Vein endothelial cell (primary cell): ENCODE measurements at places on chromosomes 16 and 17. TPM values are rescaled to one million over a fixed set of nuclear protein-coding genes. Genes with fewer than 3 reads are reported as not detected.

Gene PNMT
- total RNA-seq = not detected in 2 replicates

Gene CCL4L2
- total RNA-seq = not detected in 2 replicates

Gene ENPP7
- not detected in 2 replicates for total RNA-seq

Gene ODAD4
- total RNA-seq = 0.33 and 0.38 TPM in 2 replicates

Gene ADAD2
- 0.10 TPM in 1 of 2 replicates, not detected in the other for total RNA-seq

Gene TIGD7
- 3.6 and 5.1 TPM in 2 replicates for total RNA-seq

Gene CIBAR2
- total RNA-seq = 0.33 TPM in 1 of 2 replicates, not detected in the other

Gene PEX12
- total RNA-seq = 4.4 and 4.9 TPM in 2 replicates

Gene FSCN2
- total RNA-seq = 0.57 and 1.3 TPM in 2 replicates

Gene WFIKKN1
- under 0.01 and 0.19 TPM in 2 replicates for total RNA-seq

Gene MYH8
- total RNA-seq = not detected in 2 replicates

Gene ERN2
- total RNA-seq = not detected in 2 replicates

Gene RNF157
- 0.29 and 0.65 TPM in 2 replicates for total RNA-seq

Gene KCTD5
- 25.8 and 28.4 TPM in 2 replicates for total RNA-seq

Gene IL17C
- 0.10 and 0.33 TPM in 2 replicates for total RNA-seq

Gene NPTX1
- under 0.01 and 0.29 TPM in 2 replicates for total RNA-seq

Gene FN3K
- total RNA-seq = 2.3 and 3.2 TPM in 2 replicates

Gene KRT27
- not detected in 2 replicates for total RNA-seq

Gene FASN
- total RNA-seq = 92.1 and 158 TPM in 2 replicates

Gene SPEM1
- total RNA-seq = not detected in 2 replicates

Gene SHBG
- total RNA-seq = 0.19 TPM in 1 of 2 replicates, not detected in the other

Gene ZNF624
- 6.2 and 6.4 TPM in 2 replicates for total RNA-seq

Gene CDH1
- total RNA-seq = not detected in 2 replicates

Gene TAC4
- total RNA-seq = not detected in 2 replicates

Gene TAT
- not detected in 2 replicates for total RNA-seq

Gene HS3ST3A1
- total RNA-seq = 0.10 TPM in 1 of 2 replicates, not detected in the other

Gene ADCY7
- total RNA-seq = 5.9 and 9.4 TPM in 2 replicates

Gene CCDC200
- not detected in 2 replicates for total RNA-seq

Gene C17orf78
- total RNA-seq = not detected in 2 replicates

Gene PYDC1
- total RNA-seq = not detected in 2 replicates

Gene TBC1D3
- total RNA-seq = not detected in 2 replicates

Gene PITPNM3
- total RNA-seq = 1.1 and 1.3 TPM in 2 replicates

Gene KRT16
- total RNA-seq = not detected in 2 replicates

Gene PRAC2
- total RNA-seq = not detected in 2 replicates

Gene HS3ST2
- total RNA-seq = under 0.01 TPM in 1 of 2 replicates, not detected in the other
